ENCODE measurements at places on chromosomes 3 and 15.

DNA sequence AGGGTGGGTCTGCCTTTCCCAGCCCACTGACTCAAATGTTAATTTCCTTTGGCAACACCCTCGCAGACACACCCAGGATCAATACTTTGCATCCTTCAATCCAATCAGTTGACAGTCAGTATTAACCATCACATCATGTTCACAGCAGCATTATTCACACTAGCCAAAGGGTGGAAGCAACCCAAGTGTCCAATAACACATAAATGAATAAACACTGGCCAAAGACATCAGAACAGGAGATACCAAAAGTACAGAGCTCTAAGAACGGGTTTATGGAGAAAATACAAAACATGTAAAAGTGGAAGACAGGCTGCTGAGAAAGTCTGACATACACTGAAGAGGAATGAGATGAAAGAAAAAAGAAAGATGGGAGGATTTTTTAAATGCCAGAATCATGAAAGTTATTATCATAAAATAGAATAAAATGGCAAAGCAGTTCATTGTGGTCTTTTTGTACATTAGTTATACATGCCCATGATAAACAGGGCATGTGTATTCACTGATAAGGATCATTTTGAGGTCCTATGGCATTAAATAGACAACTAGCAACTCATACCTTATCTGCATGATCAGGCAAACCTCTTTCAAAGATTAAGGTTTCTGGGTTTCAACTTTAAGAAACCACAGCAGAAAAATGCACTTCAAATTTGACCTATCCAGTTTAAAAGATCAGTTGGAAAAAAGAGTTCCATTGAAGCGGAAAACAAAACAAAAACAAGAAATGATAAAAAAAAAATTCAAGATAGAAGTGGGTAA is 22.9 kb downstream of the DNAAF4 start:
- DNase-seq, result no peak
- H3K27ac ChIP-seq, result no peak overlapping the region
- no peaks in the 10 kb centered on the region for H3K27me3 ChIP-seq
- no peak overlapping the region for H3K4me3 ChIP-seq
- peaks cover 25% of the 10 kb centered on the region for H3K36me3 ChIP-seq

DNA sequence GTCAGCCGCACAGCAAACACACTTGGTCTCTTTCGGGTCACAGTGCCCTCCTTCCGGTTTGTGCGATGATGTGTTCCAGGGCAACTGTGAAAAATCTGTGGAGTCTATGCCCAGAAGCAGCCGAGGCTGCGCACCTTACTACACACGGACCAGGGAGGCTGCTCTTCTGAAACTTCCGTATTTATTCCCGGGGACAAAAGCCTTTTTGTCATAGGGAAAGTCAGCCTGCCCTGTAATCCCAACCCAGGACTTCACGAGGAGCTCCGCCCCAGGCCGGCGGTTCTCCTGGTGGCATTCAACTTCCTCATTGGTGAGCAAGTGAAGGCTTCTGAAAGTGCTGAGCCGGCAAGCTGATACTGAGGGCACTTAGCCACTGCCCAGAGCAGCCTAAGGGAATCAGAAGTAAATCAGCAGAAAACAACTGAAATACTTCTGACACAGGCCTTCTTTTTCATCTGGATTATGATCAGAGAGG is 126.5 kb downstream of the FMN1 start:
- H3K36me3 ChIP-seq, result peaks cover 1% of the 10 kb centered on the region
- H3K27me3 ChIP-seq, result no peaks in the 10 kb centered on the region
- peak; percentile 76 for DNase-seq
- peak overlapping the region; percentile 34 for H3K4me3 ChIP-seq
- H3K27ac ChIP-seq, result peak overlapping the region; percentile 56

DNA sequence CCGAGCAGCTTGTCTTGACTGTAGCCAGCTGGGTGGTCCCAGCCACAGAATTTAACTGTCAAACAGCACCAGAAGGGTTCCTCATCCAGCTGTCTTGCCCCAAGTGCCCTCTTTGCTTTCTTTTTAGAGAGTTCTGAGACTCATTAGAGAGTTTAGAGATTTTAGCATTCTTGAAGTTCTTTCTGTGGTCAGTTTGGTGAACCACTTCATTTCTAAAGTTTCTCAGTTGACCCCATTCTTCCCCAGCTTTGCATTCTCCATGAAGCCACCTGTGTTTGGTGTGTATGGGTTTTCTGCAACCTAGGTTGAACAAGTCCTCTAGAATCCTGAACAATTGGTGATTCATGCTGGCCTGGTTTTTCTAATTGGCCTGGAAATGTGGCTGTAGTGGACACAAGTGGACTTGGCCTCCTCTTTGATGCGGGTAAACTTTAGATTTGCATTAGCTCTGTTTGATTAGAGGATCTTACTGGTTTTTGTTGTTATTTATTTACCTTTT is 33.7 kb downstream of the FLNB start:
- no peaks in the 10 kb centered on the region for H3K36me3 ChIP-seq
- H3K27ac ChIP-seq, result peak overlapping the region; percentile 88
- no peak for DNase-seq
- H3K4me1 ChIP-seq, result peaks cover 31% of the 10 kb centered on the region

- no peak overlapping the region for H3K4me3 ChIP-seq
- DNase-seq, result no peak
- H3K4me1 ChIP-seq, result no peaks in the 10 kb centered on the region
- no peaks in the 10 kb centered on the region for H3K27me3 ChIP-seq
- no peaks in the 10 kb centered on the region for H3K36me3 ChIP-seq
These were observed 27.5 kb upstream of the LCTL start for GRCh38 chr15:66593219-66593780.

DNA sequence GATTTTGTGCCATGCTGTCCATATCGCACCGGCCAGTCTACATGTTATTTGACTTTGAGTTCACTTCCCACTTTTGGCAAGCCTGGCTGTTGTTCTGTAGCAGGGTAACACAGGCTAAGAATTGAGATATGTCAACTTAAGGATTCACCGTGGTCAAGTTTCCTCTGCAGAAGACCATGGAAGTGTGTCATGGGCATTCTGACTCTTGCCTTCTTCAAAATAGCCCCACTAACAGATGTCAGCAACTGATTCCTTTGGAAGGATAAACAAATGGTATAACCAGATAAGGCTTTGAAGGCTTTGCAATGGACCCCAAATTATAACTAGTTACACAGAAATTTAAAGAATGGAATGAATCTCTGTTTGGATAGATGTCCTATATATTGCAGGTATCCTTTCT is 20.1 kb upstream of the CD47 start:
- H3K27me3 ChIP-seq, result no peaks in the 10 kb centered on the region
- H3K4me3 ChIP-seq, result no peak overlapping the region
- no peak overlapping the region for H3K27ac ChIP-seq
- H3K36me3 ChIP-seq, result no peaks in the 10 kb centered on the region
- DNase-seq, result no peak
- no peaks in the 10 kb centered on the region for H3K4me1 ChIP-seq

DNA sequence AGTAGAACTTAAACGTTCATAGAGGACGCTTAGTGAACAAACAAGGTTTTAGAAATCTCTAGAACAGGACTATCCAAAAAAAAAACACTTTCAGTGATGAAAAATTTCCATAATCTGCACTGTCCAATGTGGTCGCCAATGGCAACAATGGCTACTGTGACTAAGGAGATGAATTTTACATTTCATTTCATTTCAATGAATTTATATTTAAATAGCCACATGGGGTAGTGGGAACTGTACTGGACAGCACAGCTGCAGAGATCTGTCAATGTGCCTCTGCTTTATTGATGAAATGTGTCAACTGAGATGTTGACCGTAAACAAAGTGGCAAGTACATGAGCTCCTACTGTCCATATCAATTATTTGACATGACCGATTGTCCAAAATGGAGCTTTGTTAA is 222.5 kb downstream of the MAGI1 start:
- H3K27me3 ChIP-seq, result no peaks in the 10 kb centered on the region
- H3K4me1 ChIP-seq, result no peaks in the 10 kb centered on the region
- no peaks in the 10 kb centered on the region for H3K36me3 ChIP-seq
- H3K4me3 ChIP-seq, result no peak overlapping the region
- no peak for DNase-seq

Data from H9 (cell line).